ENCODE measurements at places on chromosomes 16 and 17.
A peak's percentile ranks its signal among the peaks of the same experiment; 100 is the strongest.

GRCh38 chr16:3071655-3072054, 6.2 kb downstream of the IL32 start:
- DNase-seq: no peak

GRCh38 chr17:75619506-75620431, 13.5 kb upstream of the SMIM5 start:
- DNase-seq: peak; percentile 81

DNA sequence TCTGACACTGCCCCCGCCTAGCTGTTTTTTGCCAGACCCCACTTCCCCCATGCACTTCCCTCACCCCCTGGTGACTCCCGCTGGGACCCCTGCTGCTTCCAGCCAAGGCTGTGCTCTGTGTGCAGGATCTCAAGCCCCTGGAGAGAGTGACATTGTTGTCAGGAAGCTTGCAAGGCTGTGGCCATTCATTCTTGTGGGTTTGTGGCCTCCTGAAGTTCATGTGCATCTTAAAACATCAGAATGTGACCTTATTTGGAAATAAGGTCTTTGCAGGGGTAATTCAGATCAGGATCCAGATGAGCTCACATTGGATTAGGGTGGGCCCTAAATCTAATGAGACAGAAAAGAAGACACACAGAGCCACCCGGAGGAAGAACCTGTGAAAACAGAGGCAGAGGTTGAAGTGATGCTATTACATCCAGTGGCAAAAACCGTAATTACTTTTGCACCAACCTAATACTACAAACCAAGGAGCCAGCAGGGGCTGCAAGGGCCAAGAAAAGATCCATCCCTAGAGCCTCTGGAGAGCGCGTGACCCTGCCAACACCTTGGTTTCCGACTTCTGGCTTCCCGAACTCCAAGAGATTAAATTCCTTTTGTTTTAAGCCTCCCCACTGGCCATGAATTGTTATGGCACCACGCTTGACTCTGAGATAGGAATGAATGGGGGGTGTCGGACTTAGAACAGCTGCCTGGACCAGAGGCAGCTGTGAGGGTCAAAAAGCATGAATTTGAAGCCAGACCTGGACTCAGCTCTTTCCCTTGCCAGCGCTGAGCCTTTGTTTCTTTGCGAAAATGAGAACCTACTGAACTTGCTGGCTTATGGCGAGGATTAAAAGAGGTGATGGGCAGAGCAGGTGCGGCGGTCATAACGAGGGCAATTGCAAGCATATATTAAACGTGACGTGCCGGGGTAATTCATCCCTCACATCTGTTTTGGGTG, 75.5 kb downstream of the BMERB1 start:
- no peak for DNase-seq

GRCh38 chr17:48462946-48463345, 32.9 kb upstream of the SKAP1 start:
- DNase-seq: no peak

GRCh38 chr16:59220011-59220410, 485.9 kb upstream of the GOT2 start:
- DNase-seq: no peak

- no peak for DNase-seq
Observed at GRCh38 chr16:53708490-53708889, 4.5 kb downstream of the FTO start.

DNA sequence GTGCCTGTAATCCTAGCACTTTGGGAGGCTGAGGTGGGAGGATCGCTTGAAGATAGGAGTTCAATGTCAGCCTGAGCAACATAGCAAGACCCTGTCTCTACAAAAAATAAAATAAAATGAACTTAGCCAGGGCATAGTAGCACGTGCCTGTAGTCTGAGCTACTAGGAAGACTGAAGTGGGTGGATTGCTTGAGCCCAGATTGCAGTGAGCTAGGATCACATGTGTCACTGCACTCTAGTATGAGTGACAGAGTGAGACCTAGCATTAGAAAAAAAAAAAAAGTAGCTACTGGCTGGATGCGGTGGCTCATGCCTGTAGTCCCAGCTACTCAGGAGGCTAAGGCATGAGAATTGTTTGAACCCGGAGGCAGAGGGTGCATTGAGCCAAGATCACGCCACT, 6.0 kb downstream of the ADAP2 start:
- no peak for DNase-seq

GRCh38 chr17:5812590-5812989, 228.3 kb upstream of the NLRP1 start:
- DNase-seq: no peak

GRCh38 chr16:23105309-23105708, 43.9 kb downstream of the USP31 start:
- no peak for DNase-seq

GRCh38 chr17:34710226-34710625, 130.8 kb downstream of the TMEM132E start:
- no peak for DNase-seq

DNA sequence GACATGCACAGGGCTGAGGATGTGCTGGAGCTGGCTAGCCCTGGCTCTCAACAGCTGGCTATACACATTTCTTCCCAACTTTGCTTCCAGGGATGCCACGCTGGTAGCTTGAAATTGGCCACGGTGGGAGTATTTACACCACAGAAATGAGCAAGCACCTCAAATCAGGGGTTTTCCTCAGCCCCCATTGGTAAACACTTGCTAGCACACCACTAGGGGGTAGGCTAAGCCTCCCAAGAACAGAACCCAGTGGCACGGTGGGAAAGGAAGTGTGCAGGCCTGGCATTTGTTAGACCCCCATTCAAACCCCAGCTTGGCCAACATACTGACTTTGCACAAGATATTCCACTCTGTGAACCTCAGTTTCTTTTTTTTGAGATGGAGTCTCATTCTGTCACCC, 12.9 kb downstream of the DRC3 start:
- DNase-seq: peak; percentile 28

DNA sequence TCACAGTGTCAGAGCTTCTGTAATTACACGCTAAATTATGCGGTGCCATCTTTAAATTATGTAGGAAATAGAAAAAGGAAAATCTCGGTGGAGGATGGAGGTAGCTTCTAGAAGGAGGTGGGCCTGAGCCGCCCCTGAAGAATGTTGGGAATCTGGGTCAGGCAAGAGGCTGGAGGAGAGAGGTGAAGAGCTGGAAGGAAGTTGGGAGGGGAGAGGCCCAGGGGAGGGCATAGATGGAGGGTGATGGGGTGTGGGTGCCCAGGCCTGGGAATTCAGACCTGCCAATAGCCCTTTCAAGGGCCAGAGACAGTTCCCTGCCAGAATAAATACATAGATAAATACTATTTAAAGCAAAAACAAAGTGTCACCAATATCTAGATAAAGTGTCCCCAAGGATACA, 415.0 kb upstream of the HSBP1 start:
- no peak for DNase-seq

DNA sequence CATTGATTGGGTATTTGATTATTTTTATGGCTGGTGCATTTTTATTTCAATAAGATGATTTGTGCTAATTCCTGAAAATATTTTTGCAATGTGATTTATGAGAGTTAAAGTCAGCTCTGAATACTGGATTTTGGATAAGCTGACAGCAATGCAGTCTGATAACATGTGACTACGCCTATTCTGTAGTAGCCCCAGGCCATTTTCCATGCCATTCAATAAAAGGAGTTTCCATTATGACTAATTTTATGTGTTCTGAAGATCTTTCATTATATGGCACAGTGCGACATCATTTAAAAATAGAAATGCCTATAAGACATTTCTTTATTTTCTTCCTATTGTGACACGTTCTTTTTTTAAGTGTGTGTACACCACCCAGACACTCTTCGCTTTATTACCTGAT, 46.3 kb downstream of the KCNJ2 start:
- DNase-seq: peak; percentile 29

All from HAP-1 (cell line).